COR-L47 (cell line): ENCODE measurements at places on chromosomes 5 and 9.

DNA sequence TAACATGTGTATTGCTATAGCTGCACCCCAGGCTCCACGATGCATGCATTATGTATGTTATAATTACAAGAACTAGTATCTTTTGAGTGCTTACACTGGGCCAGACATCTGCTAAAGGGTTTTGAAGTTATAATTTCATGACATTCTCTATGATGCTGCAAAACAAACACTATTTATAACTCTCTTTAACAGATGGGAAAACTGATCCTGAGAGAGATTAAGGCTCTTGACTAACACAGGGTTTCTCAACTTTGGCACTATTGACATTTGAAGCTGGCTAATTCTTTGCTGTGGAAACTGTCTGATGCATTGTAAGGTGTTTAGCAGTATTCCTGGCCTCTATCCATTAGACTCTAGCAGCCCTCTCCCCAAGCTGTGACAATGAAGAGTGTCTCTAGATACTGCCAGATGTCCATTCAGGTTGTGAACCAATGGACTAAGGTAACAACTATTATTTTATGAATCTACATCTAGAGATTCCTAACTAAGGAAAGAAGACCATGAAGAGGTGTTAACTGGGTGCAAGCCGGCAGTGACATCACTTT, 258.6 kb downstream of the ASTN2 start:
- no peak for DNase-seq

DNA sequence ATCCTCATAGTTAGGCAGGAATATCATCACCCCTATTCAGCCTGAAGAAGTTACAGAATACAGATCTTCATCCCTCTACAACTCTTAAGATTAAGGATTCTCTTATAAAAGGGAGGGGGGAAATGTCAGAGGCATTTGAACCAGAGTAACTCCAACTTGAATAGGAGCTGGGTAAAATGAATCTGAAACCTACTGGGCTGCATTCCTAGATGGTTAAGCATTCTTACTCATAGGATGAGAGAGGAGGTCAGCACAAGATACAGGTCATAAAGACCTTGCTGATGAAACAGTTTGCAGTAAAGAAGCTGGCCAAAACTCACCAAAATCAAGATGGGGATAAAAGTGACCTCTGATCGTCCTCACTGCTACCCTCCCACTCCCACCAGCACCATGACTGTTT, 14.4 kb downstream of the FREM1 start:
- no peak for DNase-seq

DNA sequence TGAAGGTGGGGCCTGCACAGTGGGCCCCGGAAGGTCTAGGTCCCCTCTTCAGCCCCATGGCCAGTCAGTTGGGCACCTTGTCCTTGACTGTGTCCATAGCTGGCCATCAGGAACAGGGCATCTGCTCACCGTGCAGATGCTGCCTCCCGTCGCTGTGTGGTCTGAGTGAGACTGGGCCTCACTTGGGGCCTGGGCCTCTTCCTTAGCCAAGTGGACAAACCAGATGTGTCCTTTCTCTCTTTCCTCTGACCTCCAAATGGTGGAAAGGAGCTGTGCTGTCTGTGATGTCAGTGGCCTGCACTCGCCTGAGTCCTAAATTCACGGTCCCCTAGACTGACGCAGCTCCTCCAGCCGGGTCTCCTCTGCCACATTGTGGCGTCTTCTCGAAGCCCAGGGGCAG, 114.5 kb downstream of the COL5A1 start:
- DNase-seq = no peak

DNA sequence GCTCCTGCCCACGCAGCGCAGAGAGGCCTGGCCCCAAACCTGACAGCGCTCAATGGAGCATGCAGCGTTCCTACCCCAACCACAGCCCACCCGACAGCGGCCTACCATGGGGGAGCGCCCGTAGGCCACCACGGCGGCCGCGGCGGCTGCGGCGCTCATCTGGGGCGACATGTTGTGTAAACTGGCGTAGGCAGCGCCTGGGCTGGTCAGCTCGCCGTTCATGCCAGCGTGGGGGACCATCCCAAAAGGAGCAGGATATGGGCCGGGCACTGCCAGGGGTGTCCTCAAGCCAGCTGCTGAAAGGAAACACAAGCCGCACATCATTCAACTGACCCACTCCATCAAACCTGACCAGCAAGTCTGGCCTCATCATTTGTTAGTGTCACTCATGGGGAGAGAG, 77.7 kb downstream of the TLE1 start:
- DNase-seq = no peak

DNA sequence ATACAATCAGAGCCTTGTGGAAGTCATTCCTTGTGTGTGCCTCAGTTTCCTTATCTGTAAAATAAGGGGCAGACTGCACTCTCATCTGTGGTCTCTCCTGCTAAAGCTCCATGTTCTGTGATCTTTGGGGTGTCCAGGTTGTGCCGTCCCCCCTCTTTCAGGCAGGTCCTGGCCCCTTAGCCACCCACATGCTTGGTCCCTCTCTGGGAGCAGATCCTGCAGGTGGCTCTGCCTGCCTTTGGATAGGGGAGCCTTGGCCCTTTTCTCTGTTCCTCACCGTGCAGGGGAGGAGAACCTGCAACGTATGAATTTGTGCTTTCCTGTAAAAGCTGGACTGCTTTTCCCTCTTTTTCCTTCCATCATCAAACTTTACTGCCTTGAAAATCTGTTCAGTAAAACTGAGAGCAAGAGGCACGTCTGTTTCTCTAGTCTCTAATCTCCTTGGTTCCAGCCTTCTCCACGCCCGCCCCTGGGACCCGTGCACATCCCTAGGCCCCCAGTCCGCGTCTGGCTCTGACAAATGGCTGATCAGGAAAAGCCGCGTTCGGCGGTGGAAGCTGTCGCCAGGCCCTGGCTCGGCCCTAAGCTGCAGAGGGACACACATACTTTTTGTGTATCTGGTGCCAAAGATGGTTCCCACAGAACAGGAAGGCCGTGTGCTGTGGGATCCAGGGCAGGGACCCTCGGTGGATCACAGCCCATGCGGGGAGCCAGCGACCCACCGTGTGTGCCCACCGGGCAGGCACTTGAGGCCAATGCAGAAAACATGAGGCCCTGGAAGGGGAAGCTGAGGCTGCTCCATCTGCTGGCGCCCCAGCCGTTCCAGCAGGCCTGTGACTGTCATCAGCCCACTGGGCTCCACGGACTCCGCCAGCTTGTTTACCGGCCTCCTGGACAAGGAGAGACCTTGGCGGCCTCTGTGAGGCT, 43.4 kb upstream of the COL5A1 start:
- no peak for DNase-seq

DNA sequence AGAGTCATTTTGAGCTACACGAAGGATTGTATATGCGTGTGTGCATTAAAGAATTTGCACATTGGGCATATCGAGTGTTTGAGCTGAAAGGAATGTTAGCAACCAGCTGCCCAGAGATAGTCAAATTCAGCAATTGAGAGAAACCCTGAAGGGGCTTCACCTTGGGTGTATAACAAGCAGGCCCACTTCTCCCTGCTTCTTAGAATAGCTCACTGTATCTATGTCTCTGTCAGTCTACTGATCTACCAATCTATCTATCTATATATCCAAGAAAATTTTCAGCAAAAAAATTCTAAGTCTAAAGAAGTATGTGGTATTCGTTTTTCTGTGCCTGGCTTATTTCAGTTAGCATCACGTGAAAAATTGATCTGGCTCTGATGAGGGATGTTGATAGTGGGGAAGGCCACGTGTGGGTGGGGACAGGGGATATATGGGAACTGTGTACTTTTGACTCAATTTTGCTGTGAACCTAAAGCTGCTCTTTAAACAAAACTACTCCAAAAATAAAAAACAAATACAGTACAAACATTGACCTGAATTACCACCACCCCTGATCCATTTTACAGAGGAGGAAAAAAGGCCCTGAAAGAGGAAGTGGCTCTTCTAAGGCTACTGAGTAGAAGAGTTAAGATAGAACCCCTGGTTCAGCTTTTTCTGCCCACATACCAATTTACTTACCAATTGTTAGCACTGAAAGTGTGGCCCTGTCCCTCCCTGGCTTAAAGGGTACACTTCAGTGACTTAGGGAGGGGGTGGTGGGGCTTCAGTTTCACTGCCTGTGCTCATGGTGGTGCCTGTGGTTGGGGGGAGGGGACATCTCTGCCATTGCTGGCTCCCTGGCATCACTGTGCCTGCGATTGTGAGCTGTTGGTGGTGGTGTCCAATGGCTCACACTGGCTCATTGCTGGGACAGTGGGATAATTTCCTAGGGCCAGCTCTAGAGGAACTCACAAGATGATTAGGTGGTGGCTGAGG, 141.8 kb downstream of the DOCK2 start:
- no peak for DNase-seq

DNA sequence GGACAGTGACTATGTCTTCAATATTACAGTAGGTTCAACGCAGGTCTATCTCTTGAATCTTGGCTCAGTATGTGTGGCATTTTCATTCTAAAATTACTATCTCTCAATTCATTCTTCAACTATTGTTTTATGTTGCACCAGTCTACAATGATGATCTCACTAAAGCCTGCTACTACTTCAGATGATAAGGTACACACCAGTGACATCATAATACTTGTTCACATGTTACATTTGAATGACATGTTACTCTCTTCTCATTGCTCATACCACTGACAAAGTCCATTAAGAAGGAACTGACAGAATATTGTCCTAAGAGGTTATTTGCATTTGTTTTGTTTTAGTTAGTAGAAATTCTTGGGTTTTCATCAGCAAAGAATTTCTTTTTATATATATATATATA, 165.2 kb upstream of the ST8SIA4 start:
- no peak for DNase-seq

- DNase-seq = no peak
These were observed 77.5 kb downstream of the GNAQ start for GRCh38 chr9:77954013-77954665.

GRCh38 chr9:84997472-84997871, 327.9 kb downstream of the NTRK2 start:
- no peak for DNase-seq

DNA sequence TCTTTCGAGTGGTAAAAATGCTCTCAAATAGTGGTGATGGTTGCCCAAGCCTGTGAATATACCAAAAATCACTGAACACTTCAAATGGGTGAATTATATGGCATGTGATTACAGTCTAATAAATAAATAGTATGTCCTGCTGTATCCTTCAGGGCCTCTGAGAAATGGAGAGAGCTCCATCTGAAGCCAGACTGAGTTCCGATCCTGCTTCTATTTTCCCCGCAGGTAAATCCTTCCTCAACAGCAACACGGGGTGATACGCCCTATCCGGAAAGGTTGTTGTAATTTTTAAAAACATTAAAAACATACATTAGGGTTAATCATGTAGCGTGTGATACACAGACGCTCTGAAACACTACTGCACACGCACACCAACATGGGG, 695 bp upstream of the SNAPC3 start:
- DNase-seq = no peak

GRCh38 chr9:35106343-35106730, 3.4 kb upstream of the STOML2 start:
- DNase-seq = no peak

GRCh38 chr5:107821288-107821687, 150.6 kb upstream of the EFNA5 start:
- DNase-seq = no peak

GRCh38 chr9:98807814-98808195, 335 bp downstream of the GALNT12 start:
- DNase-seq = peak; percentile 12

DNA sequence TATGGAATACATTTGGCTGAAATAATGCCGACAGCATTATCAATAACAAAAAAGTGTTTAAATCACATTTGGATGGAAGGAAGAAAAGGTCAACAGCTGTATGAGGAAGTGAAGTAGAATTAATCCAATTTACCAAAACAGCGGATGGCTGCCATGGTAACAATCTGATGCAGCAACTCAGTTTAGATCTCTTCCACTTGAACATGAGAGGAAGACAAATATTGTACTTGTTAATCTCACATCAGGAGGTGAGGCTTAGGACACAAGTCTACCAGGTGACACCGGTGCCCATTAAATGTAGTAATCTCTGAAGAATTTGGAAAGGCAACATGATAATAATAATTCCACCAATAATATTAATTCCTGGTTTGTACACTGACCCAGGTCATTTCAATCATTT, 2.4 kb downstream of the RASEF start:
- DNase-seq = peak; percentile 62

DNA sequence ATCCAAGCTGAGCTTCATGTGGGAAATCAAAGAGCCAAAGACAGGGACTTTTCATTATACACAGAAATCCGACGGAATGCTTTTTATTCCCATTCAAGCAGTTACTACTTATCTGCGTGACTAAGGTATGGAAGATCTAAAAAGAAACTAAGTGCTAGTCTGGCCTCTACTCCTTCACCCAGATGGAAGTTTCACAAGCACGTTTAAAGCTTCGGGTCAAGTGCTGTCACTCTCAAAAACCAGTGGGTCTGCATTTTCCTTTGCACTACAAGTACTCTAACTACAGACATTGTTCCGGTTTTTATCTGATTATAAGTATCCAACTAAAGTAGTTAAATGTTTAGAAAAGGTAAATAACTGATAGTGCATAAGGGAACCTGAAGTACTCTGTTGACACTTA, 13.7 kb upstream of the MTAP start:
- DNase-seq = no peak

DNA sequence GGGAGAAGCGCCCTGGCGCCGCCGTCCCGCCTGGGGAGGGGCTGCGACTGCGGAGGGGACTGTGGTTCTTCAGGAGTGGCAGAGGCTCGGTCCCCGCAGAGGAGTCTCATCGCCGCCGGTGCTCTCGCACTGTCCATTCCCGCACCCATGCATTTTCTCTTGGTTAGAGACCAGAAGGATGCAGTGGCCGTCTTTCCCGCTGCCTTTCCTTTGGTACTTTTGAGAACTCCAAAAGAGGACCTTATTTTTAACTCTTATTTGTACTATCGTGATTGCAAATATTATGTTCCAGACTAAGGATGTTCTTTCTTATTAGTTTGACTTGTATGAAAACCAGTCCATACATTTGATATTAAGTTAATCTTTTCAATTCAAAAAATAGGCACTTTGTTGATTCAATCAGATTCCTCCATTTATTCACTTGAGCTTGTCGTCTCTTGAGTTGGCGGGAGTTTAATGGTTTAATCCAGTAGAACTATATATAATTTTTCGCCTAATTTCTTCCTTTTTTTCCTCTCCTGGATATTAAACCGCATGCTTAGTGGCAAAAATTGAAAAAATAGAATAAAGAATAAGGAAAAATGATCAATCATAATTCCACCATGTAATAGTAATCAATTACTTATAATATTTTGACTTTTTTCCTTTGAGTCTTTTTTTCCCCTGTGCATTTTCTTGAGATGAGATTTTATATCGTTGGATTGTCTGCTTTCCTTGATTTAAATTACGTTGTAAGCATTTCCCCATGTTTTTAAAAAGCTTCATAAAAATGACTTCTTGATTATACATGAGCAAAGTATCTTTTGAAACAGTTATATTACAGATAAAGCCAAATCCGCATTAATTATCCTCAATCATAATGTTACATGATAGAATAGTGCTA, 861 bp downstream of the ZFYVE16 start:
- DNase-seq = peak; percentile 78

- DNase-seq = no peak
These were observed 116.4 kb downstream of the TTLL11 start for GRCh38 chr9:121976751-121977150.

- no peak for DNase-seq
These were observed 124.2 kb upstream of the IRX4 start for GRCh38 chr5:2006971-2007291.

- DNase-seq = peak; percentile 29
These were observed 47.5 kb downstream of the UIMC1 start for GRCh38 chr5:176959051-176959450.

GRCh38 chr9:120436983-120437475, 142.9 kb downstream of the CDK5RAP2 start:
- DNase-seq = no peak

- DNase-seq = no peak
These were observed 90.0 kb upstream of the CTSL start for GRCh38 chr9:87635656-87636501.

- no peak for DNase-seq
These were observed 11.5 kb downstream of the SQSTM1 start for GRCh38 chr5:179832039-179832745.
